ENCODE measurements at places on chromosomes 2 and 18.

DNA sequence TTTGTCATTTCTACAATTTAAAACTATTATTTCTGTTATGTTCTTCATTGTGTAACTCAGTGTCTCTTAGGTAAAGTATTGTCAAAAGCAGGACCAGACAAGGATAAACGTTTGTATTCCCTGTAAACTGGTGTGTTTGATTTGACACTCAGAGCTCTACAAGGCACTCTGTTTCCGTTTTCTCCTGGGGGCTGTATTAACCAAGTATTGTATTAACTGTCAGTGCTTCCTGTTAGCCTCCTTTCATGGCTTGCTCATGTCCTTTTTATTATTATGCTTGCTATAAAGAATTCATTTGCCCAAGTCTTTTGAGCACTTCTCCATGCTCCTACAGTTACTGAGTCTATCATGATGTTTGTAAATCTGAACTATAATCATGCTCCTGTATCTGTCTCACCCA lies 323.7 kb downstream of the LPIN1 start:
- DNase-seq, result no peak

- peak; percentile 43 for DNase-seq
These were observed 579.0 kb downstream of the PLCL1 start for GRCh38 chr2:198383392-198383791.

DNA sequence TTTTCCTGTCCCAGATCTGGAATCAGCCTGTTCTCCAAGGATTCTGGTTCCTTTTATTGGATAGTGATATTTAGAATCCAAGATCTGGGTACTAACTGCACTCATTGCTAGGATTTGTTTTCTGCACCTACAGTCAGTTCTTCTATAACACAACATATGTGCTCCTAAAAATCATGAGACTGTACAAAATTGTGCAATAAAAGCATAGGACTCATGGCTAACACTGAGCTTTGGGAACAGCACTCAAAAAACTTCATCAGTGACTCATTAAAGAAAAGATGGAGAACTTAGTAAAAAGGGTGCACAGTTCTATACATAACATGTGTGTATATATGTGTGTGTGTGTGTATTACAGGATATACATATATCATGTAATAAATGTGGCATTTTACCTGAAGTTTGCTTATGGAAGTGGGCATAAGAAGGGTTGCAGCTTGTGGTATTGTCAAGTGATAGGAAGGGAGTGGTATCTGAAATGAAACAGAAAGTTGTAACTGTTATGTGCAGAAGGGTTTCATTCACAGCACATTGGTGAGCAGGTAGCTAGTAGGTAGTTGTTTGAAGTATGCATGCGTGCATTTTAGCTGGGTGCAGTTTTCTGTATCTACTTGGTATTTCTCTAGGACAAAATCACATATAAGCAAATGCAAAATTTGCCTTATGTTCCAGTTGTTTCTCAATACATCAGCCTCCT lies 5.9 kb upstream of the SCYGR2 start:
- DNase-seq, result no peak

DNA sequence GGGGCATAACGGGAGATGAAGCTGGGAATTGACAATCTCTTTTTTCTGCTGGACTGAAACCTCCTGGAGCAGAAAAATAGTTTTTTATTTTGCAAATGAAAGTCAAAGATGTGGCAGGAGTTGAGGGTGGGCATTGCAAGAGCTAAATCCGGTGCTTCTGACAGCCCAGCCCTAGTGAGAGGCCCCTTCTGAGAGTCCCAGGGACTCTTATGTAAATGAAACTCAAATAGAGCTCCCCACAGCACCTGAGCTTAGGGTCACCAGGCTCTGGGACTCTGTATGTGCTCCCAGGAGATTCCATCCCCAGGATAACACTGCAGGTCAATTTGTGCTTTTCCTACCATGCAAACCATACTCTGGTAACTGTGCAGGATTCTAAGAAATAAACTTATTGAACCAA lies 192.8 kb downstream of the ANKRD30B start:
- no peak for DNase-seq

- no peak for DNase-seq
These were observed 611.6 kb downstream of the FBXO15 start for GRCh38 chr18:73535990-73536389.

- no peak for DNase-seq
These were observed 66.9 kb upstream of the ITM2C start for GRCh38 chr2:230797515-230798495.

DNA sequence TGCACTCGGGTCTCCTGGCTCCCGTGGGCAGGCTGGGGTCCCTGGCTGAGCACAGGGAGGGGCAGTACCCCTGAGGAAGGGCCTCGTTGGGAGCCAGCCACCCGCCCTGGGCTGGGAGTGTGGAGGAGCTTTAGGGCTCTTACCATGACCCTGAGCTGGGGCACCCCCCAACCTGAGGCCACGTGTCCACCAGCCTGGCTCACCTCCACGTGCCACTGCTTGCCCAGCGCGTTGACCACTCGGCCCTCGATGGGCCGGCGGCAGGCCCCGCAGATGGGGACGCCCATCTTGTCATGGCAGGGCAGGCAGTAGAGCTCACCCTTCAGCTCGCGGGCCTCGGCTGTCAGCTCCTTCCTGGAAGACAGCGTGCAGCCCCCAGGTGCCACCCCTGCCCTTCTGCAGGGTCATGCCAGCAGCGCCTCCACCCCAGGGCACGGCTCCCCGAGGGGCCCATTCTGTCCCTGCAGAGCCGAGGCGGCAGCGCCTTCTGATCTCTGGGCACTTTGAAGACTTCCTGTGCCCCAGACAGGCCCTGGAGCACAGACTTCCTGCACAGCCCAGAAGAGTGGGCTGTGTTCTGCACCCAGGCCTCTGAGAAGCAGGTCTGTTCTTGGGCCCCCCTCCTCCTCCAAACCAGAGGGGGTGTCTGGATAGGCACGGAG lies 4.0 kb upstream of the GPR17 start:
- DNase-seq, result no peak

GRCh38 chr2:234676783-234677450 lies 180.0 kb upstream of the ARL4C start:
- no peak for DNase-seq

- no peak for DNase-seq
These were observed 51.9 kb downstream of the ANKMY1 start for GRCh38 chr2:240505910-240506309.
